ENCODE measurements at places on chromosomes 6 and 20.

DNA sequence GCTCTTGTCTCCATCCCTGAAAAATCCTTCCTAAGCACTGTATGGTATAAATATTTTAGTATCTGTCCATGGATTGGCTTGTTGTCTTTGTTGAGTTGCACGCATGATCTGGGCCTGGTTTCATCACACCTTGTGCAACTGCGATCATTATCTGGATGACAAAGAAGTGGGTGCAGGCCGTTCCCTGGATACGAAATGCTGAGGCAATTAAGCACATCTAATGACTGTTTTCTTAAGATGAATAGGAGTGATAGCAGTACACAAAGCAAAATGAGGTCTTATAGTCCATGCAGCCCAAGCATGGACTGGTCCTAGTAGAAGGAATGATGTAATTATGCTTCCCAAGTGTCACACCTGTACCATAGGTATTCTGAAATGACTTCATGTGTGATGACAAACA is 47.8 kb downstream of the SLC35D3 start:
- DNase-seq, result no peak

DNA sequence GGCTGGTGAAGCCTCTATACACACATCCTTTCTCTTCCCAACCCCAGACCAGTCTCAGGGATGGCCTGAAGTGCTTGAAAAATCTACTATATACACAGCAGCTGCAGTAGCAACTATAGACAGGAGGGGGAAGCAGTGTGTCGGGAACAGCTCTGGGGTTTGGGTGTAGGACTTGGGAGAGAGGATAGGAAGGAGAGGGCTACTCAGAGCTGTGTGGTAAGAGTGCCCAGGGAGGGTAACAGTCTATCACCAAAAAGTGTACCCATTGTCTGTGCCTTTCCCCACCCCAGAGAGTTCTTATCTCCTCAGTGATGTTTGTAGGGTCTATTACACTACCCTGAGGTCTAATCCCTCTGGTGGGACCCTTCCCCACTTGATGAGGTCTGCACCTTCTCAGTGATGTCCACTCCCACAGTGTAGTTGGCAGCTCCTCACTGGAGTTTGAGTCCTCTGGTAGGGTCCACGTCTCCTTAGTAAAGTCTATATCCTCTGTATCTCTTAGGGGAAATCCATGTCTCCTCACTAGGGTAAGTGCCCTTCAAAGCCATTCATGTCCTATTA is 1.5 kb upstream of the GGT7 start:
- peak; percentile 82 for DNase-seq

DNA sequence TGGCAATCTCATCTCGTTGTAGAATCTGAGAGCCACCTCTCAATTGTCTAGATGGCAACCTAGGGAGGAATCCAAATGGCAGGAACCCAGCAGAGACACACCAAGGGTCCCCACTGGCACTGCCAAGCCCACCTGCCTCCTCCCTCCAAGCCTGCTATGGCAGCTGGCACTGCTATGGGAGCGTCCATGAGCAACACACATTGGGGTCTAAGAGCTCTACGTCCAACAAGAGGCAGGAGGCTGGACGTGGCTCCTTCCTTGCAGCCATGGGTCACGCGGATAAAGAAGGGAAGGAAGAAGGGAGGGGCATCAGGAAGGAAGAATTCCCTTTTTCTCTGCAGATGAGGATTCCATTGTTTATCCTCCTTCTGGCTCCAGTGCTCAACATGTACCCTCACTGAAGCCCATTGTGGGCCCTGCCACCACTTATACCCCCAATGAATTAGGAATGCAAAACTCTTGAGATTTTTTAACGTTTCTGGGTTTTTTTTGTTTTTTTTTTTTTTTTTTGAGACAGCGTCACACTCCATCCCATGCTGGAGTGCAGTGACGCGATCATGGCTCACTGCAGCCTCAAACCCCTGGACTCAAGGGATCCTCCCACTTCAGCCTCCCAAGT is 17.3 kb downstream of the ATP9A start:
- DNase-seq, result no peak

GRCh38 chr6:163324688-163325389 is 89.7 kb upstream of the QKI start:
- no peak for DNase-seq

DNA sequence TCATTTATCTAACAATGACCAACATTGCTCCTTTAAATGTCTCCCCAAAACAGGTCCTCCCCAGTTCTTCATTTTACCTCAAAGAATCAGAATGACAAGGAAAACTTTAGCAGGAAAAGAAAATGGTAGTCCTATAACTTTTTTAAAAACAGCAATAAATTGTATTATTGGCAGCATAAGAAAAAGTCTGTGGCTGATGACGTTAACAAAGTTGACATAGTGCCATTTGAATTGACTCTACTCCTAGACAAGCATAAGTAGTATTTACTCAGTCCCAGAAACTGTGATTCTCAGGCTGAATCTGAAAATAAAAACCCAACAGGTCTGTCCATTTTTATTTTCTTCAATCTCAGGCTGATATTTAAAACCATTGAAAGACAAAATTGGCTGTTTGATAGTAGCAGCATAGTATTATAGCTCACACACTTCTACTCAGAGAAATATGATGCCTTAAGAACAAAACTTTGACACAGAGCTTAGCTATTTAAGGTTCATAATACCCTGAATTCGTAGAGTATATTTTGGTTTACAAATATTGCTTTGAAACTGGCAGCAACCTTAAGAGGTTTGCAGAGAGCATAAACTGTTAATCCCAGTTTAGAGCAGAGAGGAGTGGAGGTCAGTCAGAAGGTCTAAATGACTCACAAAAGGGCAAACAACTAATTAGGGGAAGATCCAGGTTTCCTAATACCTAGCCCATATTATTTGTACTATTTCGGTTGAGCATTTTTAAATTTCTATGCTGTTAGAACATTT is 35.0 kb upstream of the TENT5A start:
- DNase-seq, result no peak

DNA sequence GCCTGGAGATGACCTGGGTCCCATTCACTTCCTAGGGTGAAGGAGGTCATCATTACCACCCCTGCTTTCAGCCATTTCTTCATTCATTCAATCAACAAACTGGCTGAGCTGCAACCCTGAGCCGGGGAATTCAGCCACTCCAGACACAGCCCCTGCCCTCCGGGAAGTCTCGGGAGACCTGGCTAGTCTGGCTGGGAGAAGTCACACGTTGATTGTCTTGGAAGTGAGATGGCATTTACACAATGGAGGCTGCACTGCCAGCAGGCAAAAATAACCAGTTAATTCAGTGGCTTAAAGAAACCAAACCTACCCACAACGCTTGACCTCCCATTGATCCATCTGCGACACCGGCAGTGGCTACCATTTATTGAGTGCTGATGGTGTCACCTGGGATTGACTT is 2.0 kb upstream of the PMEPA1 start:
- DNase-seq, result no peak

- DNase-seq, result no peak
Observed at GRCh38 chr20:51862796-51863195, 60.5 kb upstream of the SALL4 start.

- DNase-seq, result peak; percentile 10
Observed at GRCh38 chr6:21596949-21597682, 3.6 kb downstream of the SOX4 start.

DNA sequence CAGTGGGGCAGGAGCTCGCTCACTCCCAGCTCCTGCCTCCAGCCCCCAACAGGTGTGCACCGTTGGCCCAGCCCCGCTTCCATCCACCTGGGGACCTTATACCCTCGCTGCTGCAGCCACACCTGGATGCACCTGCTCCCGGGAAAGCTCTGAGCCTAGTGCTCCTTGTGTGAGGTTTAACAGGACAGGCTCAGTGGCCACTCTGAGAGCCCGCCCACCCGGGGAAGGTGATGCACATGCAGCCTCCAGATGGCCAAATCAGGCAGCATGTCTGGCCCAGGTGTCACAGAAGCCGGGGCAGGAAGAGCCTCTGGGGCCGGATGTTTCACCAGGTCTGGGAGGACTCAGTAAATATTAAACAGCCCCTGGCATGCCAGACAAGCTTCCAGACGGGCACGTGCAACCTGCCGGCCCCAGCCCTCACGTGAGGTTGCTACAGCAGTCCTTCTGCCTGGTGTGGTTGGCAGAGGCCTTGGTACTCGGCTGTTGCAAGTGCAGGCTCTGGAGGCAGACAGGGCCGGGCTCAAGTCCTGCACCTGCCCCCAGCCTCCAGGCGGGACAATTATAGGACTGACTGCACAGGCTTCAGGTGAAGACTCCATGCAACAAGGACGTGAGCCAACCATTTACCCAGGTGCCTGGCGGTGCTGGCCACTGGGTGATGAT is 66.9 kb downstream of the RIPOR3 start:
- no peak for DNase-seq

DNA sequence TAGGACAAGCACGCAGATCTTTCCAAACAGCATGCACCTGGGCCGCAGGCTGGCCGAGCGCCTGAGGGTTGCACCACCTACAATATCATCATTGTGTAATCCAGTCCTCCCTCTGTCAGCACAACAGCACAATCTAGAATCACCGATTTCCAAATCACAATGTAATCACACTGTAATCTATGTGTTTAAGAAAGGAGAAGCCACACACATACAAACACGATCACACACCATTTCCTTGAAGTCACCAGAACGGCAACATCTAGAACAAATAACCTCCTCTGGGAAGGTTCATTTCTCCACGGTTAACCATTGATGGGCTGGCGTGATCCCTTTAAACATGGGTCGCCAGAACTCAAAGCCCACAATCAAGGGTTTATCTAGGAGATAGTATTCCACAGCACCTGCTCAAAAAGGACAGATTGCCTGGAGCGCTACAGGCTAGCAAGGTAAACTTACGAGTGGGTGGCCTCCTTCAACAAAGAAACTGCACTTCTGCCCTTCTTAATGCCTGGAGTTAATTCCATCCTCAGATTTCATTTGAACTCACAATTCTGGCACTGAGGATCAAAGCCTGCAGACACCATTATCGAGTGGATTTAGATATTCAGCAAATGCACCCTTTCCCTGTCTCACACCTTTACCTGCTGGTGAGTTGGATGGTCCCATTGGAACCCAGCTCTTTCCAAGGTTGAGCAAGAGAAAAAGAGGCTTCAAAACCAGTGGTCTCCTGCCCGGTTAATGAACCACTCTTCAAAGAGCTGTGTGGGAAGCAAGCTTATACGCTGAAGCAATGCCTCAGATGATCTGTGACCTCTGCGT is 83.8 kb upstream of the FOXQ1 start:
- DNase-seq, result no peak

DNA sequence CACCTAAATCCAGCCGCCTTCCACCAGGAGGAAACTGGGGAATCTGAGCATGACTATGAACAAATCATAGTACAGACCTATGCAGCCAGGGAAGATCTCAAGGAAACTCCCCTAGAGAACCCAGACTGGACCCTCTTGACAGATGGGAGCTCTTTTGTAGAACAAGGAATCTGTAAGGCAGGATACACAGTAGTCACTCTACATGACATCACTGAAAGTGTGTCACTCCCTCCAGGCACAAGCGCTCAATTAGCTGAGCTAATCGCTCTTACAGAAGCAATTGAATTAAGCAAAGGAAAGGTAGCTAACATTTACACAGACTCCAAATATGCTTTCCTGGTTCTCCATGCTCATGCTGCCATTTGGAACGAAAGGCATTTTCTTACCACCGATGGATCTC is 36.8 kb downstream of the PLN start:
- no peak for DNase-seq

DNA sequence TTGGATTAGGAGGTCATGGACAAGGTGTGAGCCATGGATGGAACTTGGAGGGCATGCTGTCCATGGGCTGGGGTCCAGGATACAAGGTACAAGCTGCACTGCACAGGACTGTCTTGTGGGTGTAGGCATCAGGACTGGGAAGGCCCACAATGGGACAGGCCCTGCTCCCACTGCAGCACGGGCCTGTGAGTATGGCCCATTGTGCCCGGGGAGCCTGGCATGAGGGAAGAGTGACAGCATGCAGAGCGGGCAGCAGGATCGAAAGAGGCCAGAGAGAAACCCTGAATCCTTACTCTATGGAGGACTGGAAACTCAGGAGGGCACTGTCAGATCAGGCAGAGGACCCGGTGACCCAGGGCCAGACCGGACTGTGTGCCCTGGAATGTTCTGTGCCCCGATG is 211.3 kb downstream of the PREX1 start:
- no peak for DNase-seq

GRCh38 chr6:151186306-151186705 is 53.5 kb upstream of the AKAP12 start:
- DNase-seq, result no peak

DNA sequence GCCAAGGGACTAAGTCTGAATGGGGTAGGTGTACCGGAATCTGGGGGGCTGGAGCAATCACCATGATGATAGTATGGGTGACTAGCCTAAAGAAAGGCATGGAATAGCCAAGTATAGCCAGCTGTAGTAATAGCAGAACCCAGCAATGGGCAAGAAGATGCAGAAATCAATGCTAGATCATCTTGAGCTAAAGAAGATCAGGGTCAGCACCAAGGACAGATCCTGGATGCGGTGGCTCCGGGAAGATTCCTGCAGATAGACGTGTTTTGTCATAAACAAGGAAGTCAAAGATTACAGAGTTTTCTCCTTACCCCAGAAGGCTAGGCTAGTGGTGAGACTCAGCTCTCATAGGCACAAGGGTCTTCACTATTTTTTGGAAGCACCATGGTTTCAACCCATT is 561.6 kb upstream of the CHD6 start:
- no peak for DNase-seq

DNA sequence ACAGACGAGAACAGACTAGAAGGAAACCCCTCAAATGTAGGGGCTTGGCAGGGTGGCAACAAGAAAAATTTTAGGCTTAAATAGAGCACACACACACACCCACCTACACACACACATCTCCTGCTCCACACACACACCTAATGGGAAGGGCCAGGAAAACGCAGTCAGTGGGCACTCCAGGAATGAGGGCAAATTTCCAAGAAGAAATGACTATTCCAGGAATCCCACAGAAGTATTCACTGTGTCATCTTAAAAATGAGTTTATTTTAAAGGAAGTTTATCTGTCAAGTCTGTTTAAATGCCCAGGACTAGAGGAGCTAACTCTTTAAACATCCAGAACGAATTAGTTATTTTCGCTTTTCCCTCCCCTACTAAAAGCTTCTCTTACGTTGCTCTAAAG is 13.0 kb downstream of the ALDH8A1 start:
- DNase-seq, result no peak

DNA sequence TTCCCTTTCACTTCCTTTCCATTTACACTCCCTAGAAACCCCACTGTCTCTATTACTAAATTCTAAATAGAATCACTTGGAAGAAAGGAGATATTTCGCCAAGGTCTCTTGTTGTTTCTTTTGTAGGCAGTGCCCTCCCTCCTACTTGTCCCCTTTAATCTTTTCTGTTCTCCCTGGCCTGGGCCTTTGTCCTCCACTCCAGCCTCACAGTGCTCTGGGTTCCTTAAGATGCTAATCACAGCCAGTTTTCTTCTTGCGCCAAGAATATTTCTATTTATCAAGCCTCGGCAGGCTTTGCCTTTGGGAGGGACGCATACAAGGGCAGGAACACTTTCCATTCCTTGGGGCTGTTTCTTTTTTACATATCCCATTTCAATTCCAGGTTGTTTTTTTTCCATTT is 520.6 kb upstream of the CHD6 start:
- DNase-seq, result no peak
